ENCODE measurements at places on chromosomes 5 and 9.

DNA sequence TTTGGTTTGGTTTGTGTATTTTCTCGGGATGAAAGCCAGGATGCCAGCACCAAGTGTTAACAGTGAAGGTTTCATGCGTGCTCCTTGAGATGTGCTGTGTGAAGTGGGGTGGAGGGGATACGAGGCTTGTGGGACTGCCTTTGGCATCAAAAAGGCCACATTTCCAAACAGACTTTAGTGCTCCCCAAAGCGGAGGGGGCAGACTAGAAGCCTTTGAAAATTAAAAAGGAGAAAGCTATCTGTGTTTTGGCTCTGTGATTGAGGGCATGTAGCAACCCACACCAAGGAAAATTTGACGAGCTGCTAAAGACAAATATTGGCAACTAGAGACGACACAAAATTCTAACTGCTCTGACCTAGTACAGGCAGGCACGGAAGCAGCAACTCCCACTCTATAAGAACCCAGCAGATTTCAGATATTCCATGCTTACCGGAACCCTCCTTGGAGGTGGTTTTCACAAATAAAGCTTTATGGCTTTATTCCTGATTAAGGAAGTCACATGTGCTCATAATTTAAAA, 154.5 kb downstream of the ARSB start:
- no peak for DNase-seq

GRCh38 chr5:128083811-128084227, 253 bp downstream of the SLC12A2 start:
- no peak for DNase-seq

- DNase-seq = no peak
Measured at GRCh38 chr5:55459572-55459971, 75.2 kb downstream of the PLPP1 start.

DNA sequence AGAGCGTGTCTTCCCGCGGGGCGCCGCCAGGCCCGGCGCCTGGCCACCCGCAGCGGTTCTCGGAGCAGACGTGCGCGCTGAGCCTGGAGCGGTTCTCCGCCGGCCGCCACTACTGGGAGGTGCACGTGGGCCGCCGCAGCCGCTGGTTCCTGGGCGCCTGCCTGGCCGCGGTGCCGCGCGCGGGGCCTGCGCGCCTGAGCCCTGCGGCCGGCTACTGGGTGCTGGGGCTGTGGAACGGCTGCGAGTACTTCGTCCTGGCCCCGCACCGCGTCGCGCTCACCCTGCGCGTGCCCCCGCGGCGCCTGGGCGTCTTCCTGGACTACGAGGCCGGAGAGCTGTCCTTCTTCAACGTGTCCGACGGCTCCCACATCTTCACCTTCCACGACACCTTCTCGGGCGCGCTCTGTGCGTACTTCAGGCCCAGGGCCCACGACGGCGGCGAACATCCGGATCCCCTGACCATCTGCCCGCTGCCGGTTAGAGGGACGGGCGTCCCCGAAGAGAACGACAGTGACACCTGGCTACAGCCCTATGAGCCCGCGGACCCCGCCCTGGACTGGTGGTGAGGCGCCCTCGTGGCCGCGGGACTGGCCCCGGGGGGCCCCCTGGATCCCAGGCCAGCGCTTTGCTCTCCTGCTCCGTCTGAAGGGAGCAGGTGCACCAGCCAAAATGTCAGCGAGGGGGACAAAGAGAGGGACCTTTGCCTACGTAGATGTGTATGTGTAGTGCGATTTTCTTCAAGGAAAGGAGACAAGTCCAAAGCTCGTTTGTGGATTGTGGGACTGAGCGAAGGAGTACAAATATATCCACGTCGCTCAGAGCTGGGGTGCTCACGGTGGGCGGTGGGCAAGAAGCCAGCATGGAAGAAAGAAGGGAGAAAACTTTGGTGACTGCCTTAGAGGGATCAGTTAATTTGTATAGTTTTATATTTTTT, 19.5 kb downstream of the BTNL9 start:
- DNase-seq = no peak

DNA sequence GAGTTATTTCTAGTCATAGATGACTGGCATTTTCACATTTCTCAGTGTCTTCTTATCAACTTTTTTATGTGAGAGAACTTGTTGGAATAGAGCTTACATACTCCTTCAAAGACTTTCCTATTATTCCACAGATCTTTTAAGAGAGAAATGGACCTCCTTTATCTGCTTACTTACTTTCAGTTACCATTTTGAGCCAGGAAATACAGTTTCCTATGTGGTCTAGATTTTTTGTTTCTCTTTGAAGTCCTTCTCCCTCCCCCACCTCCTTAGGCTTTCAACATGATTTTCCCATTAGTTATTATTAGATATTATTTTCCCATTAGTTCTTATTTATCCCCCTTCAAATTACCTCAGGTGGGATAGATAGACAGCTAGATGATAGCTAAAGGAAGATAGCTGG, 289.1 kb upstream of the ITGA1 start:
- no peak for DNase-seq

GRCh38 chr5:73317523-73317922, 131.1 kb downstream of the FOXD1 start:
- DNase-seq = no peak

DNA sequence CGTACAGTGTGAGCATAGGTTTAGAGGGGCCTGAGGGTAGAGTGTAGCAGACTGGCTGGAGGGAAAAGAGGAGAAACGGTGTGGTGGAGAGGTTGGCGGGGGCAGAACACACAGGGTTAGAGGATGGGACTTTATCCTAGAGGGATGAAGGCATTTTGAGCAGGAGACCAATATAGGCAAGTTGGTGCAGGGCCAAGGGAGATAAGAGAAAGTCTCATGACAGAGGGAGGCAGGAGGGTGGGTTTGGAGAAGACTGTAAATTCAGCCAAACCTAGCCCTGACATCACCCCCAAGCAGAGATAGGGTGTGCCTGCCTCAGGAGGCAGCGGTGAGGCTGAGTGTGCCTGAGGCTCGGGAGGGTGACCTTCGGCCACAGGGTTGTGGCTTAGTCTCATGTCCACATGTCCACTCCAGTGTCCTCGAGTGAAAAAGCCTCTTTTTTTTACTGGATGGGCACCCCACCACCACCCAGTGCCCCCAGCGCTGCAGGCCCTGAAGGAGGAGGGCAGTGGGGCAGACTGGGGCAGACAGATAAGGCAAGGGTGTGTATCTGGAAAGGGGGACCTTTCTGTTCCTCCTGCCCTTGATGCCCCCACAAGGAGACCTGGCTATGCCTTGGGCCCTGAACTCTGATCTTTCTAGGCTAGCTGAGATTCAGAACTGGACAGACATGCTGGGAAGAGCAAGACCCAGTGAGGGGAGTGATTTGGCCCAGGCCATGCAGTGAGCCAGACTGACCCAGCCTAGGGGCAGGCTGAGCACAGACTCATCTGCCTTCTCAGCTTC, 108.7 kb downstream of the RGS3 start:
- no peak for DNase-seq

GRCh38 chr9:134888603-134889190, 8.1 kb downstream of the FCN2 start:
- no peak for DNase-seq

DNA sequence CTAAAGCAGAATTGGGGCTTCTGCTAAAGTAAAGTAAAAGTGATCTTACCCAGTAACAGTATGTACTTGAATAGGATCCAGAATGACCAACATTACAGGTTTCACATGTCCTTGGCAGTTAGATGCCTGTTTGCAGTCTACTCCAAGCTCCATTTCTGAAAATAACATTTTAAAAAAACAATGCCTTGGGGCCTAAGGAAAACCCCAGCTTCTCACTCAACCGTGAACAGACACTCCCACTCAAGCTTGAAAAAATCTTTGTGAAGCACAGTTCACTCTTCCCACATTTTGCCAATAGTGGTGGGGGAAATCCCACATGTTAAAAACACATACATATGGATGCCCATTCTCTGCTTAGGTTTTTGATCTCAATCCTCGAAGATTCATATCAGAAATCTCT, 304.1 kb downstream of the ARRDC3 start:
- DNase-seq = no peak

DNA sequence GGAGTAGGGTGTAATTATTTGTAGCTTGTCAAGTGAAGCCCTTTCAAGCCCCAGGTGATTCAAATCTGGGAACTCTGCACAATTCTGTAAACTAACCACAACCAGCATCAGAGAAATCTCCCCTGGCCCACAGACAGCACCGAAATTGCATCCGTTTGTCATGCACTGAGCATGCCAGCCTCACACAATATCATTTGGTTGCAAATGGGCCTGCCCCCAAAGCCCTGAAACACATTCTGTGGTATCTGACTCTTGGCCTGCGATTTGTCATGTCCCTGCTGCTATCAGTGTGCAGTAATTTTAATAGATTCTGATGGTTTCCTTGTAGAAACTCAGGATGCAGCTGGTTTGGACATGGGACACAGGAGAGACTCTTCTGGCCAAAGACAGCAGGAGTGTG, 35.3 kb downstream of the SNX24 start:
- no peak for DNase-seq

- no peak for DNase-seq
Measured at GRCh38 chr5:150077996-150078801, 8.2 kb downstream of the CSF1R start.

DNA sequence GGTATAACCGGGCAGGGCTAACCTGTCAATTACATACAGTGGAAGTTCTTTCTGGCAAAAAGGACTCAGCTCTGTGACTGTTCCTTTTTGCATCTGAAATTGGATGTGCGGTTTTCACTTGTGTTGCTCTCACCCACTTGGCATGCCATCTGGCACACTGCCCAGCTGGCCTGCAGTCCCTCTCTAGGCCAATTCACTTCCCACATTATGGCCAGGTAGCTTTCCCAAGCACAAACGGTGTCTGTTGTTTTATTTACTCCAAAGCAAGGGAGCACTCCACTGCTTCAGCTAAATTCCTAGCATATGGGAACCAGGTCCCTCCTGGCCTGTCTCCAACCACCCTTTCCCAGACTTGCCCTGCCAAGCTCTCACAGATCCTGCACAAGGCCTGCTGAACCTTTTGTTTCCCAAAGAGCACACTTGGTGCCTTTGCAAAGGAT, 132.5 kb downstream of the SEMA6A start:
- DNase-seq = no peak

DNA sequence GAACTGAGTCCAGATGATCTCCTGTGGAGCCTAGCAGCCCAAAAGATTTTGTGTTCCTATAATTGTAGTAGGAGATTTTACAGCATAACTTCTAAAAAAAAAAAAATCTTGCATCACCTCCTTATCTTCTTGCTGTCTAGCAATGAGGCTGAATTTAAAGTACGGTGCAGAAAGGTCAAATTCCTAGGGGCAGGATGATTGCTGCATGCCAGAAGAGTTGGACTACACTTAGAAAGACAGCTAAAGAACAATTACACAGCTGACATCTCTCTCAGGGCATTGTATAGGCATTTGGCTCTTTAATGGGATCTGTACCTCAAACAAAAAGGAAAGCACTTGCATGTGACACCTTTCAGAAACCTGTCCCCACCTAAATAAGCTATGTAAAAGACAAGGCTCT, 443.2 kb downstream of the HCN1 start:
- DNase-seq = no peak

- no peak for DNase-seq
Measured at GRCh38 chr5:1895739-1896420, 13.2 kb upstream of the IRX4 start.
